ENCODE measurements at places on chromosomes 5 and 9.
A peak's percentile ranks its signal among the peaks of the same experiment; 100 is the strongest.

- DNase-seq: no peak
Observed at GRCh38 chr9:113853333-113853732, 22.8 kb upstream of the ZNF618 start.

- no peak for DNase-seq
Observed at GRCh38 chr9:38295764-38296163, 96.7 kb upstream of the ALDH1B1 start.

GRCh38 chr9:29348999-29349398 is 1775.7 kb upstream of the C9orf72 start:
- no peak for DNase-seq

GRCh38 chr5:151751091-151751490 is 7.3 kb downstream of the ATOX1 start:
- no peak for DNase-seq

DNA sequence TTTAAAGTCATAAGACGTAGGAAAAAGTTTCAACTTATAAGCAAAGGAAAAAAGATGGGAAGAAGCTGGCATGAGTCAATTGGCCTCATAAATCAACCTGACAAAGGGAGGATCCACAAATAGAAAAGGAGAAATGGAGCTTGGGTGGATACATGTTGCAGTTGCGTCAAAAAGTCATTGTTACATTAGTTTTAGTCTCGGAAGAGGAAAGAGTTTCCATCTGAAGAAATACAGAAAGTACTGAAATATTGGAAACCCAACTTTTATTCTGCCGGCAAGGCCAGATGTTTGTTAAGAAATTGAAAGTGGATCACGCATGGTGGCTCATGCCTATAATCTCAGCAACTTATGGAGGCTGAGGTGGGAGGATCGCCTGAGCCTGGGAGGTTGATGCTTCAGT is 11.3 kb upstream of the TIMD4 start:
- DNase-seq: no peak

DNA sequence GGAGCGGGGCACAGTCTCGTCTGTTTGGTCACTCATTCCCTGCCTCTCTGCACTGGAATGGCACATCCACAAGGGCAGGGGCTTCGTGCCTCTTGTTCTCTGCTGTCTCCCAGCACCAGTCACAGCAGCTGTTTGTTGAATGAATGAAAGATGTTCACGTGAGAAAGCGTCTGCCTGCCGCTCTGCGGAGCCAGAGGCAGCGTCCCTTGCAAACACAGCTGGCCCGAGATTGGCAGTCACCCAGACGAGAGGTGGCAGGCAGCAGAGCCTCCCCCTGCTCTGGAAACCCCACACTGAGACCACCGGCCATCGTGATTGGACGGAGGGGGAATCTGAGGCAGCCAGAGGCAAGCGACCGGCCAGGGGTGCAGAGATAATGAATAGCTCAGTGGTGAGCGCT is 6.0 kb upstream of the FAM163B start:
- no peak for DNase-seq

- no peak for DNase-seq
Observed at GRCh38 chr5:144457160-144457559, 286.5 kb downstream of the KCTD16 start.

DNA sequence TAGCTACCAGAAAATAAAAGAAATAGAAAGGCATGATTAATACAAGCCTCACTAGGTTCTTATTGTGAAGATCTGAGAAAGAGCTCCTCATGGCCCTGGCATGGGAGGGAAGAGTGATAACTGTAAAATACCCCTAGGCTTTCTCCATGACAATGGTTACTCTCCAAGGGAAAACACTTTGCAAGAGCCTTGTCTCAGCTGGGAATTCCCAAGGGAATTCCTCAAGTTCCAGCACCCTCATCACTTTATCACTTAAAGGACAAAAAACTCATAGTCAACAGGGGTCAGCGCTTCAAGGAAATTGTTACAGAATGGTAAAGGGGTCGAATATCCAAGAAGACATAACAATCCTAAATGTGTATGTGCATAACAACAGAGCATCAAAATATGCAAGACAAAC is 21.2 kb downstream of the SYK start:
- DNase-seq: no peak

DNA sequence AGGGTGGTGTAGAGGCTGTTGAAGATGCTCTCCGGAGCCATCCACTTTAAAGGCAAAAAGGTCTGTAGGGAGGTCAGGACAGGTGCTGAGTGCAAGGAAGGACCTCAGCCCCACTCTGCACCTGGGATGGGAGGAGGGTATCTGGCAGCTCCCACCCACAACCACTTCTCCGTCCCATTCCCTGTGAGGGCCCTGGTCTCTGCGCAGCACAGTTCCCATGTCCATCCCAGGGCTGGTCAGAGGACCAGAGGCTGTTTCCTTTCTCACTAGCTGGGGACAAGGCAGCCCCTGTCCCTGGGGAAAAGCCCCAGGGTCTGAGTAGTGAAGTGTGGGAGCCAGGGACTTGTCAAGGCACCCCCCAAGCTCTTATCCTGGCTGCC is 33.7 kb upstream of the CSF1R start:
- peak; percentile 9 for DNase-seq

GRCh38 chr9:83675466-83675865 is 32.3 kb downstream of the UBQLN1 start:
- DNase-seq: no peak

DNA sequence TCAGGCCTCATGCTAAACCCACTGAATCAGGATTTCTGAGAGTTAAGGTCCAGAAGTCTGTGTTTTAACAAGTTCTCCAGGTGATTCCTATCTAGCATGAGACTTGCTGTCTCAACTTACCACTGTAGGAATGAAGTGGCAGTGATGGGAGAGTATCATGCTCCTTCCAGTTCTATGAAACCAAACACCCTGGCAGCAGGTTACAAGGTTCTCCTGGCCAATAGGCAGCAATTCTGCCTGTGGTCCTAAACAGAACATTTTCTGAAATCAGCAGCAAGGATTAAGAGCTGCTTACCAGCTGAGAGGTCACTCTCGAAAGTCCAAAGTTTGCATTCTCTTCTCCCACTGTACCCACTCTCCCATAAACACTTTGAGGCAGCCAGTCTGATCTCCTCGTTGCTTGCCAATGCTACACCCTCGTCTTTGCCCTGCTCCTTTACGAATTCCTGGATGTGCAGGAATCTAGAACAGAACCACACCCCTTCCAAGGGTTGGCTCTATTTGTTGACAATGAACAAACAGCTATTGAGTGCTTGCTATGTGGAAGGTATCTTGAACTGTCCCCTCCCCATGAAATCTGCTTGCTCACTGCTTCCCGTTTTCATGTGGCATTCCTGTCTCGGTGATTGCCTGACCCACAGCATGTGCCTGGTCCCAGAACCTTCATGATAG is 100.5 kb downstream of the TMEM174 start:
- no peak for DNase-seq

GRCh38 chr5:167725264-167725663 is 566.2 kb upstream of the WWC1 start:
- DNase-seq: no peak

- no peak for DNase-seq
Observed at GRCh38 chr9:132590318-132591182, 8.1 kb downstream of the BARHL1 start.

GRCh38 chr5:15704397-15704947 is 204.5 kb downstream of the FBXL7 start:
- no peak for DNase-seq

GRCh38 chr9:137014776-137015539 is 13.1 kb downstream of the ABCA2 start:
- no peak for DNase-seq

- DNase-seq: peak; percentile 33
Observed at GRCh38 chr5:56588131-56588487, 227.2 kb upstream of the MAP3K1 start.

DNA sequence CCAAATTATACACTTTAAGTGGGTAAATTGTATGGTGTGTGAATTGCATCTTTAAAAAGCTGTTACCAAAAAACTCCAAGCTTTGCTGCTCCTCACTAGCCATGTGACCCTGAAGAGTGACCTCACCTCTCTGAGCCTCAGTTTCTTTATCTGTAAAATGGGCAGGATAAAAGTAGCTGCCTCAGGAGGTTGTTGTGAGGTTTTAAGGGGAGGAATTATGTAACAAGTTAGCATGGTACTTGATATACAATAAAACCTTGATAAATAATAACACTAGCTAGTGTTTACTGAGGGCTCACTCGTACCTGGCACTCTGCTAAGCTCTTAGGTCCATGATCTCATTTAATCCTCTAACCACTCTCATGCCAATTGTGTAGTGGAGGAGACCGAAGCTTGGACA is 19.0 kb upstream of the PHF19 start:
- no peak for DNase-seq

GRCh38 chr5:135966790-135967189 is 12.0 kb upstream of the LECT2 start:
- DNase-seq: no peak

- no peak for DNase-seq
Observed at GRCh38 chr5:90381213-90381929, 28.2 kb downstream of the CETN3 start.

DNA sequence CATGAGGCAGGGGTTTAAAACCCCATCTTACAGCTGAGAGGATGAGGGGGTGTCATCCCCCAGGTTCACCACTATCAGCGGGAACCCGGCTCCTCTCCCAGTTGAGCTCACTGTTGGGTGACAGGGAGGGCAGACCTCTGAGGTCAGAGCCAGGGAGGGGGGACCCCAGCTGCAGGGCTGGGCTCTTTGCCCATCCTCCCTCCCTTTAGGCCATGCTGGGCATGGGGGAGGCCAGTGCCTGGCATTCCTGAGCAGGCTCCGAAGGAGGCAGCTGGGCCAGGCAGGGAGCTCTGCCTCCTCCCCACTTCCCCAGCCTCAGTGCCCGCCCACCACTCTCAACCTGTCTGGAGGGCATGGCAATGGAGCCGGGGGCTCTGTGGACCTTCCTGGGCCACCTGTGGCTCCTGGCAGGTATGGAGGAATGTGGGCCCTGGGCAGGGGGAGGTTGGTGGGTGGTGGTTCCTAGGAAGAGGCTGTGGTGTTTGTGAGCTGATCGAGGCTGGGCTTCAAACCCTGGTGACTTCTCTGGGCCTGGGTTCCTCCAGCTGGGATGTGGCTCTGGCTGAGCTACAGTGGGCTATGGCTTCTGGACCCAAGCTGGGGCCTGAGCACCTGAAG is 12.6 kb downstream of the CRB2 start:
- DNase-seq: no peak

GRCh38 chr9:137241490-137242268 is 592 bp downstream of the TUBB4B start:
- no peak for DNase-seq

All from right hindlimb (tissue), 1 donor.